ENCODE measurements at places on chromosomes 11 and 22.

- DNase-seq, result no peak
Measured at GRCh38 chr11:44351898-44352498, 42.1 kb upstream of the ALX4 start.

- DNase-seq, result no peak
Measured at GRCh38 chr11:115591380-115591779, 87.2 kb upstream of the CADM1 start.

DNA sequence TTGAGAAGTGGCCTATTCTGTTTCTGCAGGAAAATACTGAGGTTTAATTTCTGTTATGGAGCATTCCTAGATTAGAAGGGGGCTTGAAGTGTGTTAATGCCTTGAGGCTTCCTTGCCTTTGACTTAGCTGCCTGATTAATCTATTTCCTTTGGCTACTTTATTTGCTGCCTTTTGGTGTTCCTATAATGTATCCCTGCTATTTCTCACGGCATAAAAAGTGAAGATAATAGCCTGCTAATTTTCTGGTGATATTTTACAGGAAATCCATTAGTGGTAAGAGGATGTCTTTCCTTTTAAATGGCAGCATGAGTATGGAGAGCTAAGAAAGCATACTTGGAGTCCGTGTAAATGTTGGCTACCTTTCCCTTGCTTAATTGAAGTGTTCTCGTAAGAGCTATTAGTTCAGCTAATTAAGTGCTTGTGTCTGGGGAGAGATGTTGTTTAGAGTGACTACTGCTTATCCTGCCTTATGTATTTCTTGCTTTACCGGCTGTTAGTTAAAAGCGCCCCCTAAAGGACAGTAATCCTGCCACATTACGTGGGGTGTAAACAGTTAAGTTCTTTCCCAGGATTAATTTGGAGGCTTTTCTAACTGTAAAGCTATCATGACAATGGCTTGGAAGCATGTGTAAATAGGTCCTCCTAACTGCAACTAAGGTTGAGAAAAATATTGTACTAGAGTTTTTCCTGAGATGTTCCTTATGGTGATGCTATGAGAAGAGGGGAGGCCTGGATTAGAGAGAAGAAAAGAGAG is 45.6 kb downstream of the ZNF280B start:
- DNase-seq, result no peak

DNA sequence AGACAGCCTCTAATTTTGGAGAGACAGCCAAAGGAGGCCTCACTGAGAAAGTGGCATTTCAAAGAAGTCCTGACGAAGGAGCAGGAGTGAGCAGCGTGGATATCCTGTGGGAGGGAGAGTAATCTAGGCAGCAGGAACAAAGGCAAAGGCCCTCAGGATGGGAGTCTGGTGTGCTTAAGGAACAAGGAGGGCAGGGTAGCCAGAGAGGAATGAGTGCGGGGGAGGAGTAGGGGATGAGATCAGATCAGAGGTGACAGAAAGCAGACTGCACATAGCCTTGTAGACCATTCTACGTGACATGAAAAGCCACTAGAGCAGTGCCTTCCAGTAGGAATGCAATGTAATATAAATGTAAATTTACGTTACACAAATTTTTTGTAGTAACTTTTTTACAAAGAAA is 5.6 kb downstream of the SLC36A4 start:
- no peak for DNase-seq

GRCh38 chr11:115298300-115299012 is 205.8 kb downstream of the CADM1 start:
- DNase-seq, result no peak

GRCh38 chr22:37625737-37626136 is 13.7 kb upstream of the SH3BP1 start:
- no peak for DNase-seq

- no peak for DNase-seq
Measured at GRCh38 chr11:12706545-12707499, 32.6 kb downstream of the TEAD1 start.

GRCh38 chr11:104410336-104410735 is 246.4 kb upstream of the PDGFD start:
- no peak for DNase-seq

- no peak for DNase-seq
Measured at GRCh38 chr22:48705159-48705916, 1122.3 kb downstream of the BRD1 start.

DNA sequence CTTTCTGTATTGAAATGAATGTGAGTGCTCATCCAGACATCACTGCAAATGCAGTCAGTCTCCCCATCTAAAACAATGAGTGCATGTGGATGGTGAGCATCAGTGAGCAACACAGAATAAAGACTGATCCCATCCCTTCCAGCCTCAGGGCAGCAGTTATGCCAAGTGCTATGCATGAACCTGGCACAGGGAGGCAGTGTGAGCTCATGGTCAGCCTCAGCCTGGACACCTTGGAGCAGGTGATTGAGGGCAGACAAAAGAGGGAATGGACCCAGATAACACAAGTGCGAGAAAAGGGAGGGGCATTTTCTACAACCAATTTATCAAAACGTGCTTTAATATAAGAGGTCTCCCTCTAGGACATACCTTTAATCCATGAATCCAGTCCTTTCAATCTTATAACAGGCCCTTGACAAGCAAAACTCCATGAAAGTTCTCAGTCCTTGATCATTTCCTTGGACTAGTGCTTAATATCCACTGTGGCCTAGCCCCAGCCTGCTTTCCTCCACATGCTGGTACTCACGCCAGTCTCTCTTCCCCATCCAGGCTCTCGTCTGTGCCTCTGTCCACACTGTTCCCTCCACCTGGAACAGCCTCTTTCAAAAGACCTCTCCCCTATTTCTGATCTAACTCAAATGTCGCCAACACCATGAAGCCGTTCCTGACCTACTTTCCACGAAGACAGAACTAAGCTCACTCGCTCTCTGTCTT is 50.5 kb upstream of the LRRC55 start:
- no peak for DNase-seq

DNA sequence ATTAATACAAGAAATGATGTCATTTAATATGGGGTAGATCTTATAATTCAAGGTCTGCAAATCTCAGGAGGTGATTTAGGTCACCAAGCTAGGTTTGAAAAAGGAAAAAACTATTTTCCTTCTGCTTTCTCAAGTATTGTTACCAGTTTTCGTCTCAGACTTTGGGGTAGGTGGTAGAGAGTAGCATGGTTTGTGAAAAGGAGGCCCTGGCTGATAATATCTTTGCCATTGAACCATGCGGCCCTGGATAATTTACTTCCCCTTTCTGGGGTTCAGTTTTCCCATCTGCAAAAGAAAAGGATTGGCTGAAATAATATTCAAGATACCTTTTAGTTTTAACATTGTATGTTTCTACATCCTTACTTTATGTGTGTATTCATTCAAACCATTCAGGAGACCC is 92.1 kb downstream of the WNT11 start:
- no peak for DNase-seq

All from stimulated activated CD4-positive, alpha-beta T cell treated with anti-CD3 and anti-CD28 coated beads, Interleukin-2, amount 100 ng/mL, for 24 hours (primary cell).